ENCODE measurements at places on chromosomes 7 and 10. TPM values are rescaled to one million over a fixed set of nuclear protein-coding genes. Genes with fewer than 3 reads are reported as not detected.

NODAL gene
- 0.40 TPM for total RNA-seq

PRKAR2B gene
- 160 TPM for total RNA-seq

MYOZ1 gene
- not detected for total RNA-seq

VKORC1L1 gene
- 28.3 TPM for total RNA-seq

TEX36 gene
- total RNA-seq = not detected

NKX2-3 gene
- total RNA-seq = not detected
